Fibroblast of pulmonary artery (primary cell): ENCODE measurements at places on chromosomes 16 and 17.

DNA sequence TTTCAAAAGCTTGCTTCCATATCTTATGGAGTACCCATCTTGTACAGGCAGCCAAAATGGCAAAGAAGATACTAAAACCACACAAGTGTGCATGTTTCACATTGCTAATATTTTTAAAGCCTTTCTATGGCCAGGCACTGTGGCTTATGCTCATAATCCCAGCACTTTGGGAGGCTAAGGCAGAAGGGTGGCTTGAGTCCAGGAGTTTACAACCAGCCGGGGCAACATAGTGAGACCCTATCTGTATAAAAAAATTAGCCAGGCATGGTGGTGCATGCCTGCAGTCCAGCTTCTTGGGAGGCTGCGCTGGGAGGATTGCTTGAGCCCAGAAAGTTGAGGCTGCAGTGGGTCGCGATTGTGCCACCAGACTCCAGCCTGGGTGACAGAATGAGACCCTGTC is 71.3 kb downstream of the YPEL2 start:
- no peak for DNase-seq

- no peak for DNase-seq
Measured at GRCh38 chr17:19364699-19365498, 2.4 kb upstream of the B9D1 start.

DNA sequence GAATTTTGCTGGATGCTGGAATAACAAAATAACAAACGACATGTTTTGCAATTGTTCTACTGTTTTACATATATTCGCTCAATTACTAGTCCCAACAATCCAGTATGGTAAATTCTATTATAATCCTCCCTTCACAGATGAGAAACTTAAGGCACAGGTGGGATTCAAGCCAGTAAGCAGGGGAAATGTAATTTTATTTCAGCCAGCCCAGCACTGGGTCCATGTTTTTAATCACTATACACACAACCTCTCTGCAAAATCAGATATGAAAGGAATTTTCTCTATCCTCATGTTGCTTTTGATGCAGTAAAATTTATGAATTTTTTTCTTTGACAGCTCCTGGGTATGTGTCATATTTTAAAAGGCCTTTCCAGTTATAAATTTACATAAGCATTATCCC is 4.4 kb downstream of the KRTAP4-5 start:
- no peak for DNase-seq

DNA sequence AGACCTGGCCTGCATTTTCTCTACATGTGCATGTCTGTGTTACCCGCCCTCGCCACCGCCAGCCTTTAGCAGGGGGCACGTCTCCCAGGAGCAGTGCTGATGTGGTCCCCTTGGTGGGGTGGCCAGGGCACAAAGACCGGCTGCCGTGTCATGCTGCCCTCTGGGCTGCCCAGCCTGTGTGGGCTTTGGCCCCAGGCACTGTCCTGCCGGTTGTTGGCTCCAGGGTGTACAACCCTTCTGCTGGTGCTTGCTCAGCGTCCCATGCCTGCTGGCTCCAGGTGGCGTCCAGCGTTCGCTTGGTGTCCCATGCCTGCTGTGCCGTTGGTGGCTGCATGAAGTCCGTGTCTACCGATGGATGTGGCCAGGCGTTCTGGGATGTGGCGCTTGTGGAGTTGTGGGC is 4.1 kb downstream of the BAIAP2 start:
- no peak for DNase-seq

GRCh38 chr17:30222251-30222650 is 13.2 kb downstream of the SLC6A4 start:
- DNase-seq: no peak

DNA sequence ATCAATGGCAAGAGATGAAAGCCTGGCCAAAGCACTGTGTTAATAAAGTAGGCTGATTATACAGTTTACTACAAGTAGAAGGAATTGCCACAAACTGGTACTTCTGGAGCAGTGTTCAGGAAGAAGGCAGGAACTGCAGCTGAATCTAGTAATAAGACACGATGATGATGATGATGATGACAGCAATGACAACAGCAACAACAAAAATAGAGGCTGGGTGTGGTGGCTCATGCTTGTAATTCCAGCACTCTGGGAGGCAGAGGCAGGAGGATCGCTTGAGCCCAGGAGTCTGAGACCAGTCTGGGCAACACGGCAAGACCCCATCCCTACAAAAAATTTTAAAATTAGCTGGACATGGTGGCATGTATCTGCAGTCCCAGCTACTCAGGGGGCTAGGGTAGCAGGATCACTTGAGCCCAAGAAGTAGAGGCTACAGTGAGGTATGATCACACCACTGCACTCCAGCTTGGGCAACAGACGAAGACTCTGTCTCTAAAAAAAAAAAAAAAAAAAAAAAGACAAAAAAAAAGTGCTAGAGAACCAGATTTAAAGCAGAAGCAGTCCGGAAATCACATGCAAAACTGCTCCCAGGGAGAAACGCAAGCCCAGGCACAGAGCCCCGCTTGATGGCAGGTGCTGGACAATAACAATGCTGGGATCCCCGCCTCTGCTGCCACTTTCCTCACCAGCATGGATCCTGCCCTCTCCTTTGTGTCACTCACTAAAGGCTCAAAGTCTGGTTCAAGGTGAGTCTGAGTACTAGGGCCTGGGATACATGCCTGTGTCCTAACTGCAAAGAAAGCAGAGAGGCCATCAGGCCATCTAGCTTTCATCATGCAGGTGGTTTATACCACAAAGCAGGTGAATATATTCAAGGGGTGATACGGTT is 44.8 kb downstream of the CPPED1 start:
- DNase-seq: no peak

GRCh38 chr17:36475346-36475970 is 11.0 kb upstream of the ZNHIT3 start:
- DNase-seq: no peak

- DNase-seq: no peak
Measured at GRCh38 chr17:74332017-74332650, 6.1 kb downstream of the KIF19 start.

DNA sequence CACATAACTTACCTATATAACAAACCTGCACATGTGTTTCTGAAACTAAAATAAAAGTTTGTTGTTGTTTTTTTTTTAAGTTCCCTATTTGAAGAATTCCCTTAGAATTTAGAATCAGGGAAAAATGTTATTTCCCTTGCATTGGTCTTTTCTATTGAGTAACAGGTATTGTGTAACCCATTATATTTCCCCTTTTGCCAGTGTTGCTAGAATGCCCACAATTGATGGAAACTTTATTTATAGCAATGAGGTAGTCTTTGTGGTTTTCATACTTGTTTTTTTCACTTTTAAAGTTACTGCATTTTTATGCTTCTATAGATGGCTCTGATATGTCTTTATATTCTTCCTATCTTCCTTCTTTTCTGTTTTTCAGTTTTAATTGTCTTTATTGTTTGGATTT is 3.9 kb downstream of the NLRP1 start:
- DNase-seq: peak; percentile 74

DNA sequence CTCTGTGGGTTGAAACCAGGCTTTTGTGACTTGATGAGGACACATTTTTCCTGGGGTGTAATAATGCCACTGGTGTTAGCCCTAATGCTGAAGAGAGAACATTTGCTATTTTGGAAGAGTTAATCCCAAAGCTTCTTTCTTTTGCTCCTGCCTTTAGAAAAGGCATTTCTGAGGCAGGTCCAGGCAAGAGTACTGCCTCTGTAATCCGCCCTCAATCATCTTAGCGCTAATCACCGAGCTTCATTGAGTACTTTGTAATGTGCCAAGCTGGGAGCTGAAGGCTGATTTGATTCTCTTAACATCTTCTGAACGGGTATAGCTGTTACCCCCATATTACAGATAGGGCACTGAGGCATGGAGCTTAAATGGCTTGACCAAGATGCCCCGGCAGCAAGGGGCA is 60.3 kb downstream of the AKAP1 start:
- no peak for DNase-seq

DNA sequence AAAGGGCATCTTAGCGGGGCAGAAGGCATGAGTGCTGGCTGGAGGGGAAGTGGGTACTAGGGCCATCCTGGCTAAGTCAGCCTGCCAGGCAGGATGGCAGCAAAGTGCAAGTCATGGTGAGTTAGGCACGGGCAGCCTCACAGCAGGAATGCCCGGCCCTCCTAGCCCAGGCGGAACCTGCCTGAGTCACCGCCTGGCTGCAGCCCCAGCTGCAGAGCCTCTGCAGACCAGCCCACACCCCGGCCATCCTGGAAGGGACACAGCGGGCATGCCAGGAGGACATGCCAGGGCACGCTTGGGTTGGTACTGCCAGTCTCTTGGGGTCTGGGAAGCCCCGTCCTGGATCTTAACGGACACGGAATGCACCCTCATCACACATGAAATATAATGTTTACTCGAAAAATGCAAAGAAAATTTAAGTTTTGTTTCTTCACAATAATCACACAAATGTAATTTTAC is 5.0 kb upstream of the ALDH3A1 start:
- peak; percentile 77 for DNase-seq

DNA sequence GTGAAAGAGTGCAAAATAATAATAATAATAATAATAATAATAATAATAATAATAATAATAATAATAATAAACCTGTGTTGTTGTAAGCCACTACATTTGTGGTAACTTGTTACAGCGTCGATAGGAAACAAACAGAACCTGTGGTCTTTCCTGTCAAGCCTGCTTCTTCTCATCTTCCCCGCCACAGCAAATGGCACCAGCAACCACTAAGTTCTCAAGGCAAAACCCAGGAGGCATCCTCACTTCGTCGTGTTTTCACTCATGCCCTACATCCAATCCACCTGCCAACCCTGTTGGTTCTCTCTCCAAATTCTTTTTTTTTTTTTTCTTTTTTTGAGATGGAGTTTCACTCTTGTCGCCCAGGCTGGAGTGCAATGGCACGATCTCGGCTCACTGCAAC is 34.2 kb downstream of the ITGAE start:
- no peak for DNase-seq

DNA sequence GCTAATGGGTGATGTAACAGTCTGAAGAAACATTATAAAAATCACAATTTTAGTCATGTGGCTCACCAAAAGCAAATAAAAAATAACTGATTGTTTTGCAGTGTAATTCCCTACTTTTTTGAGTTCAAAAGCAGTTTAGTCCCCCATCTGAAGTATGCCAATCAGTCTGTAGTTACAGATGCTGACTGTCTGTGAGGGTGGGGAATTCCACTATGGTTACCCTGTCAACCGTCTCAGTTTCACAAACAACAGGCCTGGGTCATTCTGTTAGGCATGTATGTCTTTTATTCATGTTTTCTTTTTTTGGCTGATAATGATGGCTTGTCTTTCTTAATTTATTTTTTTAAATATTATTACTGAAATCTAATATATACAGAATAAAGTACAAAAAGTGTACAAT is 69.3 kb downstream of the STXBP4 start:
- no peak for DNase-seq

DNA sequence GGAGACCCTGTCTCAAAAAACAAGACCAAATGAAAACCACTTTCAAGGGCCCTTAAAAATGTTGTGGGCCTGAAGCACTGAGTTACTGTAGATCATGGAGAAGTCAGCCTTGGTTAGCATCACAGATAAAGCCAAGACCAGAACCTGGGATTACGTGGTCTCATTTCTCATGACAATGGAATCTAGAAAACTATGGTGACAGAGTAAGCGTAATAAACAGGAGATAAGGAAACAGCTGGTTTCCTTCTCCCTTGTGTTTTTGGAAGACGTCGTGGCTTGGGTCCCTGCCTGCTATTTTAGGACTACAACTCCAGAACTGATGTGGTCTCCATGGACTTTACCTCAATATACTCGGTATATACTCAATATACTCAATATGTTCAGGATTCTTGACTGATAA is 180.7 kb upstream of the ZFHX3 start:
- DNase-seq: peak; percentile 96

DNA sequence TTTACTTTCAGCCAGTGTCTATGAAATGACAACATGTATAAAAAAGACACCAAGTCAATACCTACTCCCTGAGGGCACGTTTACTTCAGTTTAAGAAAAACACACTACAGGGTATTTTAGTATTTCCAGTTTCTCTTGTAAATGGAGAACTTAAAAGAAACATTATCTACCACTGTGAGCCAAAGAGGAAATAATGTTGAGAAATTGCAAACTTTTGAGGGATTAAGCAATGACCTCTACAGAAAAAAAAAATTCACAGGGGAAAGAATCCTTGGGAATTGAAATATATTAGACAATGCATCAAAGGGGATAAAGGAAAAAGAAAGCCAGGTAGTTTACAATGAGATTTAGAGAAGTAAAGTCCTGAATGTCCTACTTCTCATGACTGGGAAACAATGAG is 126.0 kb downstream of the KCNJ2 start:
- peak; percentile 1 for DNase-seq

DNA sequence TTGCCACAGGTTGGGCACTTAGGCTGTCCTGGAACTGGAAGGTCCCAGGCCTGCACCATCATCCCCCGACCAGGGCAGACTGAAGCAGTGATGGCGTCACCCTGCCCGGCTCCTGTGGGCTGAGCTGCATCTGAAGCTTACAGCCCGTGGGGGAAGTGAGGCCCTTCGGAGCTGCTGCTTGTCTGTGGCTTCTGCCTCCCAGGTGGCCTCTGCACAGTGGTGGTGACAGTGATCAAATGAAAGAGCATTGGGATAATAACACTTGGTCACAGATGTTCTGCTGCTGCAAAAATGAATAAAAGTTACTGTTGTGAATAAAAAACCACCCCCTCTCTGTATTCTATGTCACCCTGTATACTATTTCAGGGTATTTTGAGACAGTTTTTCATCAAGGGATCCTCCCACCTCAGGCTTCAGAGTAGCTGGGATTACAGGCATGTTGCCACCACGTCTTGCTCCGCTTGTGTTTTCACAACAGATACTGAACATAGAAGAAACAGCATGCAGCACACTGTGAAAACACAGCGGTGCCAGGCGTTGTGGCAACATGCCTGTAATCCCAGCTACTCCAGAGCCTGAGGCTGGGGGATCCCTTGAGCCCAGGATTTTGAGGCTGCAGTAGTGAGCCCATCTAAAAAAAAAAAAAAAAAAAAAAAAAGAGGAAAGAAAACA is 165.0 kb downstream of the LGALS9B start:
- no peak for DNase-seq
